CD4-positive, alpha-beta T cell treated with Interferon alpha-2 for 1 hour (primary cell): ENCODE measurements at places on chromosomes 1 and 21.

GRCh38 chr1:201381130-201381529, 3.6 kb upstream of the TNNT2 start:
- no peak for DNase-seq

- DNase-seq = no peak
Measured at GRCh38 chr1:1434131-1434823, 1.2 kb upstream of the VWA1 start.

GRCh38 chr1:110186558-110186957, 23.6 kb upstream of the KCNC4 start:
- no peak for DNase-seq

- peak; percentile 2 for DNase-seq
Measured at GRCh38 chr1:160400646-160401486, 502 bp downstream of the VANGL2 start.

DNA sequence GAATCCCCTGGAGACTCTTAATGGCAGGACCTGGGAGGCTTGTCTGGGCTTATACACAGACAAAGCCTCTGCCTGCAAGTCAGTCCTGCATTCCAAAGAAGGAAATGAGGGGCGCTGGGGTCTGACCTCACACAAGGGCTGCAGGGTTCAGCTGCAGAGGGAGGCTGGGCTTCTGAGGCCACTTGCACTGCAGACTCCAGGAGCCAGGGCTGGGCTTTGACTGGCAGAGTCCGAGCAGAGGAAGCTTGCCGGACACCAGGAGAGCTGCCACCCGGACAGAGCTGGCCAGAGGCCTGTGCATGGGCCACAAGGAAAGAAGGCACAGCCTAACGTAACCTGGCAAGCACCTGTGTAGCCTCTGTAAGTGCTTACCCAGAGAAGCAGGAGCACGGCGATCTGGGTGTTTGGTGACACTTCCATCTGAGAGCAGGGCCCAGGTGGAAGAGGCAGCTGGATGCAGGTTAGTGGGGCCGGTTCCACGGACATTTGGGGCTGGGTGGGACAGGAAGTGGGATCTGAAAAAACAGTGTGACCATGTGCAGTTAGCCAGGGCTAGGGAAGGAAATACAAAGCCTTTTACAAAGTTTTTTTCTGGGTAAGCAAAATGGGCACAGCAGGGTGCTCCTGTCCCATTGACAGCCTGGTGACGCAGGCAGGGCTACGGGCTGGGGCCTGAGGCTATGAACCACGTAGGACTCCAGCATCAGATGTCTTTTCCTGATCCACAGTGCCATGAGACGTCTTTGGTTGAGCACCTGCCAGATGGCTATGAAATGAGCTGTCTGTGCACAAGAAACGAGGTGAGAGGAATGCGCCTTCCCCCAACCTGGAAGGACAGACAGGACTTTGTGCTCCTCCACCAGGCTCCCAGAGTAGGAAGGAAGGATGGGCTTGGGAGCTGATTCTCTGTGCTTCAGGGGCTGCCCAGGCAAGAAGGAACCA, 37.3 kb upstream of the LBR start:
- no peak for DNase-seq

DNA sequence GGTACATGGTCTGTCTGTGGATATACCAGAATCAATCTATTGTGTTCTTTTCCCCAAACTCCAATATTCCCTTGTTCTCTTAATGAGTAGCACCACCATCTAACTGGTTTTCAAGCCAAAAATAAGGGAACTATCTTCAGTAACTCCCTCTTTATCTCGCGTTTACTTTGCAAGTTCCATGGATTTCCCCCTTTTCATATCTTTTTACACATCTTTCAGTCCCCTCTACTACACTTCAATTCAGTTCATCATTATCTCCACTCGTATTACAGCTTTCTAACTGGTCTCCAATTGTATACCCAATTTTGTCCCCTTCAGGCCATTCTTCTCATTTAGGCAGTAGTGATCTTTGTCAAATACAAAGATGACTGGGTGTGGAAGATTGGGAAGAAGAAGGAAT, 4.1 kb upstream of the TMCO1 start:
- DNase-seq = no peak

GRCh38 chr1:204136814-204137213, 15.0 kb downstream of the ETNK2 start:
- no peak for DNase-seq

- DNase-seq = no peak
Measured at GRCh38 chr1:178465011-178465410, 31.8 kb downstream of the CLEC20A start.

- DNase-seq = no peak
Measured at GRCh38 chr21:36038701-36039497, 21.4 kb downstream of the SETD4 start.

- DNase-seq = no peak
Measured at GRCh38 chr1:55035904-55036303, 3.4 kb upstream of the PCSK9 start.

GRCh38 chr1:73953586-73953985, 244.4 kb downstream of the LRRIQ3 start:
- no peak for DNase-seq

DNA sequence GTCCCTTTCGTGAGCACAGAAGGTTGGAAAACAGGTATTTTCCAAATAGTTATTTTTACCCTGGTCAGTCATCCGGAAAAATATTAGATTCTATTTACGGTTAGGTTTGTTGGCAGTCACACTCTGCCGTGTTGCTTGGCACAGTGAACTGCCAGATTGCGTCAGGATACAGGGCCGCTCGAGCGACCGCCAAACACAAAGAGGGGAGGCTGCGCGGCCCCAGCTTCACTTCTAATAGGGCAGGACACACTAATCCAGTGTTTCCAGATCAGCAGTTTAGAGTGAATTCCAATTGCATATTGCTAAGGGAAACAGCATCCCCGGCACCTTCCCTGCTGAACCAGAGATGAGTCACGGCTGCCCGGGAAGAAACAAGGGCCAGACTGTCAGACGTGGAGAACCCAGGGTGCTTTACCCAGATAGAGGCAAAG, 22.9 kb downstream of the UMODL1 start:
- DNase-seq = no peak

DNA sequence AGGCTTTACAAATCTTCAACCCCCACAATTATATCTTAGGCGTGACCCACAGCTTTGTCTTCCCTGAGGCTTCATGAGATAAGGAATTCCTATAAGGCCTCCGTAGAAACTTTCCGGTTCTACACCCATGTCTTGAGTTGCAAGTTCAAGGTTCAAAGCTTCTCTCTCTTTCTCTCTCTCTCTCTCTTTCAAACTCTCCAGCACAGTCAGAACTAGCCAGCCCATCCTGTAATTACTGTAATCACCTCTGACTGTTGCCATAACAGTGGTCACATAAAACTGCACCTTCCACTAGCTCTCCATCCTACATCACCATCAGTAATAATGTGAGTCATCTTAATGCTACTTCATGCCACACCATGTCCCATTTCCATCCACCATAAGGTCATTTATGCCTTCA, 90.0 kb upstream of the NFASC start:
- DNase-seq = no peak

GRCh38 chr1:187078321-187078720, 249.6 kb downstream of the PLA2G4A start:
- no peak for DNase-seq
